Posterior cingulate gyrus (tissue), 11 donors: ENCODE measurements at places on chromosomes 13 and 19.

DNA sequence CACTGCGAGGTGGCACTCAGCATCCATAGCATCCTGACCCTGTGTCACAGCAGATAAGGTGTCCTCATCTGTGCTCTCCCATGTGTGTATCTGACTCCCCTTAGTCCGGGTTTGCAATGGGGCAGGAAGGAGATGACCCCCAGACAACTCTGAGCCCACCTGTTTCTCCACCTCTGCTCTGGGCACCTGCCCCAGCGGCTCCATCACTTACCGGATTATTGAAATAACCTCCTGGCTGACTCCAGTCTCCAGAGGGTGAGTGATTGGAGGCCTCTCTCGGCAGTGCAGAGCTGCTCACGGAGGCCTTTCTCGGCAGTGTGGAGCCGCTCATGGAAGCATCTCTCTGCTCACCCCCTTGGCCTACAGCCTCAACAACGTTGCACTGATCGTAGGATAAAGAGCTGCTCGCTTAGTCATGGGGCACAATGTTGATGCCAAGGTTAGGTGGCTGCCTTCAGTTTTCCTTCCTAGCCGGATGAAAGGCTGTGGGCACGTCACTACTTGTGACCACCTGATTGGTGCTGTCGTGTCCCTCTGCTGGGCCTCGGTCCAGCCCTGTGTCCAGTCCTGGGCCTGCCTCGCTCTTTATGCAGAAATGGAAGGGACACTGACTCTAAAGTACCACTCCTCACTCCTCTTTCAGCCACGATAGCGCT lies 67.6 kb downstream of the TEX29 start:
- DNase-seq = no peak

- peak; percentile 98 for DNase-seq
These were observed 7.3 kb upstream of the HOOK2 start for GRCh38 chr19:12782424-12783290.

DNA sequence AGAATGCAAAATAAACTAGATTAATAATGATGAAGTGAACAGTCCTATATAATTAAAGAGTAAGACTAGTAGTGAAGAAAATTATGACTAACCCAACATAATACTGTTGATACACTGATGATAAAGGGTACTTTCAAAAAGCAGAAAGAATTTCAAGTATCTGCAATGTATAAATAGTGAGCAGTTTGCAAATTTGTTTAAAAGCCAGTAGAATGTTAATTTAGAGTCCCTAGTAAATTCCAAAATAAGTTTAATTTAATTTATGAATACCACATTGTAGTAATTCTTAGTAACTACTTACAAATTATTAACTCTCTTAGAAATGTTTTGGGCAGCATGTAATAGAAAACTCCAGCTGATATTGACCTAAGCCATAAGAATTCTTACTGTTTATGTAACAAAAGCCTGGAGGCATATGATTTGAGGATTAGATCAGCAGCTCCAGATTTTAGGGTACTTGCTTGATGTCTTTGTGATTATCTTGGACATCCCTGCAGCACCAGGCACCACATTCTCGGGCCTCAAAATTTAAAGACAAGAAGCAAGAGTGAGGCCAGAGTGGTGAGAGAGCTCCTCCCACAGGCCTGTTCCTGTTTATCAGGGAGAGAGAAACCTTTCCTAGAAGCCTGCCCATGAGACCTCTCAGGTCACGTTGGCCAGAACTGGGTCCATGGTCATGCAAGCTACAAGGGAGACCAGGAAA lies 67.6 kb upstream of the TDRD3 start:
- no peak for DNase-seq

- no peak for DNase-seq
These were observed 616.5 kb downstream of the GPC6 start for GRCh38 chr13:93843082-93843481.

DNA sequence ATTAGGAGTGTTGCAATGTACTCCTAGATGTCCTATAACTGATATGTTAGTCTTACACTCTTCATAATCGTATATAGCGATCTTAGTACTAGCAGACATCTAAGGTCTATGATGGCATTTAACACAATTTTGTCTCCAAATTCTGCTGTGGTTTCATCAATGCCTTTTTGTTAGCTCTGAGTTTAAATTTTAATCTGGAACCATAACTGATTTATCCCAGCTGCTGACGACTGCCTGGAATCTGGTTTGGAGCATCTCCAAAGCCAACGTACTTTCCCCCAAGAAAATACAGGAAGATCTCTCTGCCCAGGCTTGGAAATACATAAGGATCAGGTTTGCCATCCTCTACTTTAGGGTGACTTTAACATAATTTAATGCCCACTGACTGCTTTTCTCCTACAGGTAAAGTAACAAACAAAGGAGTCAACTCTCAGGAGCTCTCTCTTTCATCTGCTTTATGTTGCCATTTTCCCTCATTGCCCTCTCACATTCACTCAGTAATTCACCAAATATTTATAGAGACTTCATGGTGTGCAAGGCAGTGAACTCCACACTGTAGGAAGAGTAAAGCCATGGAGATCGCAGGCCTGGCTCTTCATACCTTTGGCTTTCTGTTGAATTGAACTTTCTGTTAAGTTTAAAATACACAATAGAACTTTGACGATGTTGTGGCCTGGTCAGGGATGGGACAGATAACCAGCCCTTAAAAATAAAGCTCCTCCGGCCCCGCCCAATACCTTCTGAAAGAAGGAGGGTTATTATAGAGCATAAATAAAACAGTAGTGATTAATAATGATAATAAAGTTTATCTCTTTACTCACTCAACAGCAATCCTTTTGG lies 23.3 kb upstream of the SPART start:
- no peak for DNase-seq

GRCh38 chr19:11641244-11641643 lies 44.0 kb downstream of the ZNF627 start:
- no peak for DNase-seq

- DNase-seq = no peak
These were observed 31.1 kb downstream of the RB1 start for GRCh38 chr13:48334534-48335127.

DNA sequence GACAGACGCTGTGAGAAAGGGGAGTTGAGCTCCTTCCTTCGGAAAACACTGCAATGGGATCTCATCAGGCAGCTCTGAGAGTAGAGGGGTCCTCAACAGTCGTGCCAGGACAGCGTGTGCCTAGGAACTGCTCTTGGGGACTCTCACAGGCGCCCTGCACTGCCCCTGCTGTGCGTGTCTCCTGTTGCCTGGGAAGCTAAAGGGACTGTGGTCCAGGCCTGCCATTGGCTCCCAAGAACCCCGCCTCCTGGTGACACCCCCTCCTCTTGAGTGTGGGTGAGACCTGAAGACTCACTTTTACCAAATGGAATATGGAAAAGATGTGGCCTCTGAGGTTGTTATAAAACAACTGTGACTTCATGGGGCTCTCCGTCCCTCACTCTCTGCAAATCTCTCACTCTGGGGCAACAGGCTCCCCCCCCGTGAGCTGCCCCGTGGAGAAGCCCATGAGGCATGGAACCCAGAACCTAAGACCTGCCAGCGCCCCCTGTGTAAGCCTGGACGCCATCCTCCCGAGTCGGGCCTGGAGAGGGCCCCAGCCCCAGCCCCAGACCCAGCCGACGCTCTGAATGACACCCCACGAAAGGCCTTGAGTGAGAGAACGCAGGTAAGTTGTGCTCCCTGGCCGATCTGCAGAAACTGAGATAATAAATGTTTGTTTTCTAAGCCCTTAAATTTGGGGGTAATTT lies 302.7 kb downstream of the FGF9 start:
- no peak for DNase-seq

GRCh38 chr19:46606681-46607447 lies 5.7 kb downstream of the CALM3 start:
- DNase-seq = peak; percentile 41

DNA sequence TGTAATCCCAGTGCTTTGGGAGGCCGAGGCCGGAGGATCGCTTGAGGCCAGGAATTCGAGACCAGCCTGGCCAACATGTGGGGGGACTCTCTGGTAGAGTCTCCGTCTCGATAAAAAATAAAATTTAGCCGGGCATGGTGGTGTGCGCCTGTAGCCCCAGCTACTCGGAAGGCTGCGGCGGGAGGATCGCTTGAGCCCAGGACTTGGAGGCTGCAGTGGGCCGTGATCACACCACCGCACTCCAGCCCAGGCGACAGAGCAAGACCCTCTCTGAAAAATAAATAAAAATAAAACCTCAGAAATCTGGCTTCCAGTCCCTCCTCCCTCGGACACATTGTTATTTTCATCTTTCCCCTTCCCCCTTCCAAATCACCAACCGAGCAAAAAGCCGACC lies 332 bp downstream of the IRGQ start:
- DNase-seq = no peak

DNA sequence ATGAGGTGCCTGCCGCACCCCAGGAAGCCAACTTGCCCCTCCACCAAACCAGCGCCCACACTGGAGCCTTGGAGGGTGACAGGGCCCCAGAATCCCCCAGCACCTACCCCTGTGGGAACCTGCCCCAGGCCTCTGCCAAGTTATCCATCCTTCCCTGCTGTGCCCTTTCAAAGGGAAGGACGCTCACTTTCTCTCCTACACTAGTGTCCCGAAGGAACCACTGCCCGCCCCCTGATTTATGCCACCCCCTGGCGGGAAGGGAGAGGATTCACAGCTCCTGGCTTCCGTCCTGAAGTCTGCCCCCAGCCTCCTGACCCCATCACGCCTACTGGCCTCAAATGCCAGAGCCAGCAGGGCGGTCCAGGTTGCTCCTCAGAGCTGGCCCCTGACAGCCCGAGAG lies 1.4 kb downstream of the EVI5L start:
- DNase-seq = no peak

DNA sequence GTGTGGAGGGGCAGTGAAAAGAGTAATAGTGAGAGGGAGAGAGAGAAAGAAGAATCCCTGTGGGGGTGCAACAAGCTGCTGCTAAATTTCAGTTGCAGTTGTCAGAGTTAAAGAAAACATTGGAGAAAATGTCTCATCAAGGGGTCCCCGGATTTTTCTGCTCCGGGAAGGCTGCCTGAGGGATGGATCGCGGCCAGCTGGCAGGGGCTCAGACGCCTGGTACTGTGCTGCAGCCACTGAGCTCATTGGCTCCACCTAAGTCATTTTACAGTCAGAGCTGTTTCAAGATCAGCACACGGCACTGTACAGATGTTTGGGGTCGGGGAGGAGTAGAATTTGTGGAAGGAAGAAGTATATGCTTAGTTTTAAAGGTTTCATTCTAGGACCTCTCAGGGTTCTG lies 106.2 kb downstream of the SHISA2 start:
- no peak for DNase-seq

- no peak for DNase-seq
These were observed 134.8 kb downstream of the NUFIP1 start for GRCh38 chr13:44854313-44855060.

- no peak for DNase-seq
These were observed 151.8 kb upstream of the SOX1 start for GRCh38 chr13:111915104-111915551.

DNA sequence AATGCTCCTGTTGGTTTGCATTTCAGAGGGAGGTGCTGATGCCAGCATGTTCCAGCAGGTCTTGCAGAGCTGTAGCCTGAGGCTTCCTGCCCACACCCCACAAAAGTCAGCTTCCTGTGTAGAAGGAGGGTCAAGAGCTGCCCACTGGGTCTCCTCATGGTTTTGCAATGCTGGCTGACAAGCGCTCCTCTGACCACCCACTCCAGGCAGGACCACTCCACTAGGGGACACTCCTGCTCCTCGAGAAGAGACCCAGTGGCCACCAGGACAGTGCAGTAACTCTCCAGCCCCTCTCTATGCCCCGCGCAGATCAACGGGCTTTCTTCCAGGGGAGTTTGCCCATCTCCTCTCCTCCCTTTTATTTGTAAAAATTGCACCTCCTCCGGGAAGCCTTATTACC lies 72.9 kb upstream of the UQCRFS1 start:
- no peak for DNase-seq

DNA sequence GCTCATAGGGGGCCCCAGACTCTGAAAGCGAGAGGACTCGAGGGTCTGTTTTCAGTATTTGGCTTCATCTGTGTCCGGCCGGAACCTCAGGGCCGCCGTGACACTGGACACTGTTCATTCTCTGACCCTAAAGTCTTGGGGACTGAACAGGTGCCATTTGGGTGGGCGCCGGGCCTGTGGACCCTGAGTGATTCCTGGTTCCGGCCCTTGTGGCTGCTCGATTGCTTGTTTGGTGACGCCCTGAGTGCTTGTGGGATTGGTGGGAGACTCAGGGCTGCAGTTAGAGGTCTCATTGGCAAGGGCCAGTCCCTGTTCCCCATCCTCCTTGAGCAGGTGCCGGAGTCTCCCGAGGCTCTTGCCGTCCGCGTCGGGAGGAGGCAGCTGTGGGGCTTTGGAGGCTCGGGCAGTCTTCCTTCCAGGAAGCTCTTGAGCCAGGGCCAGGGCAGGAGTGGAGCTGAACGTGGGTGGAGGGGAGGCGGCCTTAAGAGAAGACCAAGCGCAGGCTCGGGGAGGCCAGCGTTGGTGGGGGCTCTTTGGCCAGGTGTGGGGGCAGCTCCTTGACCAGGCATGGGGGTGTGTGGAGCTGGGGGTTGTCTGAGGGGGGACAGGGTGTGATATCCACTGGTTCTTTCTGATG lies 4.7 kb downstream of the PTBP1 start:
- peak; percentile 81 for DNase-seq

- no peak for DNase-seq
These were observed 594 bp downstream of the ZNF146 start for GRCh38 chr19:36215276-36216123.

- peak; percentile 99 for DNase-seq
These were observed 744 bp downstream of the UHRF1 start for GRCh38 chr19:4909897-4910593.

- no peak for DNase-seq
These were observed 2.4 kb downstream of the PCSK4 start for GRCh38 chr19:1487576-1488281.

DNA sequence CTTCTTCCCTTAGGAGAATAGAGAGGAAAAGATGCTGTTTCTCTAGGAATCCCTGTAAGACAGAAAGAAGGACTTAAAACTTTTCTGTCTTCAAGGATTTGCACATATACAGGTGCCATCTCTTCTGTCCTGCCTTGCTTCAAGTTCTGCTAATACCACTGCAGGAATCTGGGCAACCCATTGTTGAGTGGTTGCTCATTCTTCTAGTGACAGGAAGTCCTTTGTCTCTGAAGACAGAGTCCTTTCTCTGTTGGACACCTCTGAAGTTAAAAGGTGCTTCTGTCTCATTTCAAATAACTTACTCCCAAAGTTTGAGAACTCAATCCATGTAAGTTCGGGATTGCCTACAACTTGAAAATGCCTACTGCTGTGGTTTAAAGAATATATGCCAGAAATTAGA lies 114.4 kb upstream of the TMTC4 start:
- no peak for DNase-seq

GRCh38 chr13:112720814-112721197 lies 31.0 kb downstream of the ATP11A start:
- DNase-seq = no peak

- DNase-seq = no peak
These were observed 176.8 kb downstream of the OXGR1 start for GRCh38 chr13:96817336-96817941.

GRCh38 chr13:73717632-73718031 lies 416.6 kb downstream of the KLF12 start:
- no peak for DNase-seq

- no peak for DNase-seq
These were observed 5.8 kb downstream of the ZNF780A start for GRCh38 chr19:40084948-40085347.

- DNase-seq = no peak
These were observed 58.6 kb upstream of the SPRY2 start for GRCh38 chr13:80399340-80400163.

GRCh38 chr19:46614114-46614722 lies 10.7 kb downstream of the PTGIR start:
- DNase-seq = peak; percentile 93
